ENCODE measurements at places on chromosomes 3 and 15.

DNA sequence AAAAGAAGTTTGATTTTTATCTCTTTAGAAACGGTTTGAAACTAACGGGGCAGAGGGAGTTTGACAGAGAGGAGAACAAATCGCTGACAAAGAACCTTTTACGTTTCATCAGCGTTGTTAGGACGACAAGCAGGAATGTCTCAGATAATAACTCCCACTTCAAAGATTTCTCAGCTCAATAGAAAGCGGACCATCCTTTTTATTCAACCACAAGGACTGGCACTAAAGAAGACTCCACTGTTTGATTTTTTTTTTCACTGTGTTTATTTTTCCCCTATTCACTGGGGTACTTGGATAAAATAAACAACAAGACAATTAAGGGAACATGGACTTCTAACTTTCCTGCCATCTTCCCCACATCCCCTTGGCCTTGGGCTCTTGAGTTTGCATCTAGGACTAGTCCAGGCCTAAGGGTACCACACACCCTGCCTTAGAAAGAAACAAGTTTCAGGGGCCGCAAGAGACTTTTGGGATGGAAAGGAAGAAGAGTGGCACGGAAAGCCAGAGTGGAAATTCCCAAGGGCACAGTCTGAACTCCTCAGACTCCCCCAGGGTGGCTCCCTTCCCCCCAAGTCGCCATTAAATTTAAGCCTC is 19.0 kb downstream of the ZIC4 start:
- no peak for DNase-seq

- peak; percentile 1 for DNase-seq
Measured at GRCh38 chr3:28799084-28799483, 450.5 kb upstream of the AZI2 start.

DNA sequence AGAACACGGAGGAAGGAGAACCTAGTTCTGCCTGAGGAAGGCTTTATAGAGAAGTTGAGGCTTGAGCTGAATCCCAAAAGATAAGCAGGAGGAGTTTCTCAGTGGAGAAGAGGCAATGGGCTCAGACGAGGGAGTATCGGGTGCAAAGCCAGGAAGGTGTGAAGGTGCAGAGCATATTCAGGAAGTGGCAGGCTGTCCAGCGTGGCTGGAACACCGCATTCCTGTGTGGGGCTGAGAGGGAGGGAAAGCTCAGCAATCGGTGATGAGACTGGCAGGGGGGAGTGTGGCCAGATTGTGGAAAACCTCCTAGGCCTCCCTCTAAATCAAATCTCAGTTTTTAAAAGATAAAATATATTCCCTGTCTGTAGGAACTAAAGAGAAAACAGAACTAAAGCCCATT is 63.0 kb downstream of the ARHGAP31 start:
- no peak for DNase-seq

DNA sequence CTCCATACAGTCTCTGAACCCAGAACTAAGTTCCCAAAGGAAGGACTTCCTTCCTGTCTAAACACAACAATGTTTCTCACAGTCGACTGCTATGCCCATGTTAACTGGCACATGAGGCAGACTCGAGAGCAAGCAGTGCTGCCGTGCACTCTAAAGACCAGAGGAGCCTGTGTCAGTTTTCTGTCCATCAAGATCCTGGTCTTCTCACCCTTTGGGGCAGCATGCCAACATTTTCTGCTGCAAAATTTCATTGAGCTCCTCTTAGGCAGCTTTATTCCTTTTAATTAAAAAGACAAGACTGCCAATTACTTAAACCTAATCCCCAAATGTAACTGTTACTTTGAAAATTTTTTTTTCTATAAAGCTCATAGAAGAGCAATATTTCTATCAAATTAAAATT is 205.1 kb downstream of the GAP43 start:
- DNase-seq = no peak

DNA sequence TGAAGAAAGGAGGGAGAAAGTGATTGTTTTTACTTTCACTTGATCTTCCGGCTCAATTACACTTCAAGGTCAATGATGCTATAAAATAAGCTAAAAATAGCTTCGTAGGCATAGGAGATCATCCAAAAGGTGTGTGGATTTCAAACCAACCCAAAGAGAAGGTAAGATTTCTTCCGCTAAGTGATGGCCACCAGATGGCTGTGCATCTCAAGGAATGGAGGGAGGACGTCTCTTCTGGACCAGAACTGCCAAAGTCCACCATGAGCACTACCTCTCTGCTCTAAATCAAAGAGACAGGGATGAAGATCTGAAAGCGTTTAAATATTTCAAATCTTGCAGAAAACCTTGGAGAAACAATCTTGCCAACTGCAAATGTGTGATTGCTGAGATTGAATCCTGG is 199.1 kb upstream of the ZPLD1 start:
- DNase-seq = peak; percentile 11

- DNase-seq = no peak
Measured at GRCh38 chr3:109116031-109116430, 1.9 kb downstream of the MORC1 start.

DNA sequence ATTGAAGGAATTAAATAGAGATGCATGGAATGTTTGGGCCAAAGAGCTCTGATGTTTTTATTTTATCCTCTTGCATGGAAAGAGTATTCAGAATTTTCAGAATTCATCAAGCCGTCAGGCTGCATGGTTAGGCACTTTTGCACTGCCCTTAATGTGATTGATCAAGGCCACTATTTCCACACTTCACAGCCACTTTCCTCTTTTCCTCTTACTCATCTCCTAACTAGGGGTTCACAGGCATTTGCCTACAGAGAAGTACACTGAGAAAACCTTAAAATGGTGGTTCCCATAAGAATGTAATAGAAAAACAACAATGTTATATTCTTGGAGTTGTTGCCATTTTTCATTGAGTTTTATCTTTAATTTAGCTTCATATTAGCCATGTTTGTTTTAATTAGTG is 10.9 kb downstream of the SLC35A5 start:
- DNase-seq = no peak

GRCh38 chr3:180180795-180181194 is 144.1 kb upstream of the PEX5L start:
- DNase-seq = no peak

DNA sequence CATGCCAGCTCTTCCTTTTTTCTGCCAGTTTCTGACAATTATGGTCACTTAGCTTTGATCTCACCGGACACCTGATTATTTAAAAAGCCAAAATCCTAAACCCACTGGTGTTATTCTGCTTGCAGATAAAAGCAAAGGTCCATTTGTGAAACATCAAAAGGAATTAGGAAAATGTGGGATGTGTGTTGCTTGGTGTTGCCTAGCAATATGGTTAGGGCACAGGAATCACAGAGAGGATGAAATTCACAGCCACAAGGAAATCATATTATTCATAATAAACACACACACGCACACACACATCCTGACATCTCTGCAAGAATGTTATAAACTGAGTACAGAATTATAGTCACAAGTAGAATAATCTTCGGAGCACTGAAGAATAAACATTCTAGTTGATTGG is 89.3 kb upstream of the BHLHE40 start:
- DNase-seq = no peak

DNA sequence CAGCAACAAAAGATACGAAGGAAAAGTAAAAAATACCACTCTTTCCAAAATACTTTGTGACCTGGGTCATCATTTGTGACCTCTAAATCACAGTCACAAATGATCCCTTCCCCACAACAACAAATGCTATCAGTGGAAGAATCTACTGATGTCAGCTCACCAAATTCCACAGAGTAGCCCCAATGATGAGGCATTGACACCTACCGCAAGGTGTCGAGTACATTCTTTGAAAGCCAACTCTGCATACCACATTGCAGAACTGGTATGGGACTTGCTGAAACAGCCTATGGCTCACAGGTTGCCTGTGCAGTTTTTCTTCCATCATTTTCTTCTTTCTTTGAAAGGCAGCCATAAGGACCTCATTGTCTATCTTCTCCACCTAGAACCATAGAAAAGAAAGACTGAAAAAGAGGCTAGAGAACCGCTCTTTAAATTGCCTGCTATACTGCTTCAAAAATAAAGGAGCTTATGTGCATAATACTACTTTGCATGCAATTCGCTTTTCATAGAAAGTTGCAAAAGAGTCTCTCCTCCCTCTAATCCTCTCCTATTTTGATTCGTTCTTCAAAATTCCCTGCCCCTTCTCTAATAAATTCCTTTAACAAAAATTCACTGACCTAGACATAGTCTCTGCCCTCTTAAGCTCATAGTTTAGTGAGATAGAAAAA is 21.4 kb upstream of the KPNA1 start:
- DNase-seq = no peak

GRCh38 chr15:48493763-48494225 is 151.7 kb downstream of the FBN1 start:
- no peak for DNase-seq

DNA sequence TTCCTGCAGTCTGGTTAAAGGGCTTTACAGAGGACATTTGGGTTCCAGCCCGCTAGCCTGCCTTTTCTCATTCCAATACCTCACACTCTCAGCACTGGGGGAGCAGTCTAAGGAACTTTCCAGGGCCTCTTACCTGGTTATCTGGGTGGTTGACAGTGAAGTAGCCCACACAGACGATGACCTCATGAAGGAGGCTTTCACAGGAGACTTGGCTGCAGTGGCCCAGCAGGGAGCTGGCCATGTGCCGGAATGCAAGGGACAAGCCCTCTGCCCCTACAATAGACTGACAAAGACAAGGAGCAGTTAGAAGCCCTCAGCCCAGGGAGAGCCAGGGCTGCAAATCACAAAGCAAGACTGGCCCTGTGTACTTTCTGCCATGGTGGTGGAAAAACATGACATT is 39.5 kb downstream of the ISL2 start:
- DNase-seq = no peak

DNA sequence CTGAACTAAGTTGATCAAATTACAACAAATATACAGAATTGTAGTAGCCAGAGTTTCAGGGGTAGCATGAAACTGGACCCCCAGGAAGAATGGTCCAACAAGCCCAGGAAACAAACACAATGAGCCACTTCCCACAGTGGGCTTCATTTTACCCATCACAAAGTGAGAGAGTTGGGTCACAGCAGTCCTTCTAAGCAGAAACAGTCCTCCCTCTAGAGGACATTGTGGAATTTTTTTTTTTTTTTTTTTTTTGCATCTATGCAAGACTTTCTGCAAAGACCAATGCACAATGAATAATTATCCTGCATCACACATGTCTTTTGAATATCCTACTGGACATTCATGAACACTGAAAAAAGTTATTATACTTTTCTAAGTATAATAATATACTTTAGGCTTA is 73.8 kb upstream of the ATP13A5 start:
- no peak for DNase-seq

DNA sequence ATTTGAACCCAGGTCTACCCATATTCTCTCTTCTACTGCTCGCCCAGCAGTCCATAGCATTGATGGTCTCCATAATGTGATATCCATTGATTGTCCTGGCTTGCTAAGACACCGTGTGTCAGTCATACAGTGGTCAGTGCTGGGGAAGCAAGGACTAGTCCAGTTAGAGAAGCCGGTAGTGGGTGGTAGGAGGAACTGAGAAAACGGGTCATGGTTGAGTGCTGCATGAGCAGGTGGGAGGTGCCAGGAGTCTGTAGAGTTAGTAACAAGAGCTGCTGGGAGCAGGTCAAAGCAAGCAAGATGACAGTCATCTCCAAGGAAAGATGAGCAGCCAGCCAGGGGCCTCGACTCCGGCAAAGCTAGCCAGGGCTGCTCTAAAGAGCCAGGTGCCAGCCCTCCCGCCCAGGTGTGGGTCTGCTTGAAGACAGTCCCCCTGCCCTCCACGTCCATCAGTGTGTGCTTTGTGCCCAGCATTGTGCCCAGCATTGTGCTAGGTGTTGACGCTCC is 29.5 kb upstream of the USP3 start:
- DNase-seq = no peak

- no peak for DNase-seq
Measured at GRCh38 chr3:13745636-13746035, 134.2 kb downstream of the WNT7A start.
